Stimulated activated CD4-positive, alpha-beta T cell treated with anti-CD3 and anti-CD28 coated beads, Interleukin-15, amount 100 ng/mL, for 1 hour (primary cell): ENCODE measurements at places on chromosomes 13 and 19.

GRCh38 chr19:15635016-15635805 lies 5.5 kb upstream of the CYP4F3 start:
- no peak for DNase-seq

- no peak for DNase-seq
Observed at GRCh38 chr19:46618670-46619231, 6.1 kb downstream of the PTGIR start.

DNA sequence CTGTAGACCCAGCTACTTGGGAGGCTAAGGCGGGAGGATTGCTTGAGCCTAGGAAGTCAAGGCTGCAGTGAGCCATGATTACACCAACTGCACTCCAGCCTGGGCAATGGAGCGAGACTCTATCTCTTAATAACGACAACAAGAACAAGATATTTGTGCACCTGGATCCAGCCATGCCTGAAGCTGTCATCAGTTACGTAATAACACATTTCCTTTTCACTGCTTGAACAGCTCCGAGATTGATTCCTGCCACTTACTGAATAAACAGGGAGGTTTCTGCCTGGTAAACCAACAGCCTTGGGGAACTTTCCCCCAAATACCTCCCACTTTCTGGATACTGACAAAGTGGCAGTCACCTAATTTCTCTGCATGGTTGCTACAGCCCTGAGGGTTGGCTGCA lies 5.4 kb downstream of the KANK2 start:
- DNase-seq = no peak

GRCh38 chr19:6249296-6249695 lies 30.5 kb downstream of the MLLT1 start:
- no peak for DNase-seq

GRCh38 chr19:8302357-8302691 lies 5.8 kb downstream of the CD320 start:
- no peak for DNase-seq

GRCh38 chr19:54312436-54313377 lies at the start of gene LILRA5:
Gene LILRA5, minus strand, starts transcription at chr19:54313166. Its CDS starts 147 bp downstream, at chr19:54313019.
- no peak for DNase-seq

DNA sequence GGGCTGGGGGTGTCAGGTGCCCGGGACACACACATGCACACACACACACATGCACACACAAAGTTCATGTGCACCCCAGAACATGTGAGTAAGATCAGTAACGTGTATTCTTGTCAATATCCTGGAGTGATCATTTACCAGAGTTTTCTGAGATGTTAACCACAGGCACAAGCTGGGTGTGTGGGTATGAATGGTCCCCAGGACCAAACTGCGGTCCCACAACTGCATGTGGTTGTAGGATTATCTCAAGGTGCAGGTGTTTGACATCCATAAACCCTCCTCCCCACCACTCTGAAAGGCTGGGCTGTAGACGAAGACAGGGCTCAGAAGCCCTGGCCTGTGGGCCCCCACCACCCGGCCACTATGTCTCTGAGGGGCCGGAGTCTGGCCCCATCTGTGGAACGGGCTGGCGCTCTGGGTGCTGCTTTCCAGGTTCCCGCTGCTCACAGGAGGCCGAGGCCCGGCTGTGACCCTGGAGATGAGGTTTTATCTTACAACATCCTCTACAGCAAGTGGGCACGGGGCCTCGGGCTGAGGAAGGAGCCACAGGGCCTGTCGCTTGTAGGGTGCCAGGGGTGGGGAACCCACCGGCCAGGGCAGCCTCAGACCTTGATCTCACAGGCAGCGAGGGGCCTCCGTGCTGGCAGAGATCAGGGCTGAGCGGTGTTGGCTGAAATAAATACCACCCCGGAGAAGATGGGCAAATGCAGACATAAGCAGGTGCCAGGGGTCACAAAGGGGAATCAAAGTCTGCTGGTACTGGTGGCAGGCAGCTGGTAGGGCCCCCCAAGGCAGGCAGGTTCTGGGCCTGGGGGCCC lies 4.3 kb downstream of the F2RL3 start:
- no peak for DNase-seq

DNA sequence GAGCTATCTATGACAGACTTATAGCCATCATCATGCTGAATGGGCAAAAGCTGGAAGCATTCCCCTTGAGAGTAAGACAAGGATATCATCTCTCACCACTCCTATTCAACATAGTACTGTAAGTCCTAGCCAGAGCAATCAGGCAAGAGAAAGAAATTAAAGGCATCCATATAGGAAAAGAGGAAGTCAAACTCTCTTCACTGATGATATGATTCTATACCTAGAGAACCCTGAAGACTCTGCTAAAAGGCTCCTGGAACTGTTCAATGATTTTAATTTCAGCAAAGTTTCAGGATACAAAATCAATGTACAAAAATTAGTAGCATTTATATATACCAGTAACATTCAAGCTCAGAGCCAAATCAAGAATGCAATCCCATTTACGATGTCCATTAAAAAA lies 21.7 kb upstream of the C1QTNF9B start:
- no peak for DNase-seq

DNA sequence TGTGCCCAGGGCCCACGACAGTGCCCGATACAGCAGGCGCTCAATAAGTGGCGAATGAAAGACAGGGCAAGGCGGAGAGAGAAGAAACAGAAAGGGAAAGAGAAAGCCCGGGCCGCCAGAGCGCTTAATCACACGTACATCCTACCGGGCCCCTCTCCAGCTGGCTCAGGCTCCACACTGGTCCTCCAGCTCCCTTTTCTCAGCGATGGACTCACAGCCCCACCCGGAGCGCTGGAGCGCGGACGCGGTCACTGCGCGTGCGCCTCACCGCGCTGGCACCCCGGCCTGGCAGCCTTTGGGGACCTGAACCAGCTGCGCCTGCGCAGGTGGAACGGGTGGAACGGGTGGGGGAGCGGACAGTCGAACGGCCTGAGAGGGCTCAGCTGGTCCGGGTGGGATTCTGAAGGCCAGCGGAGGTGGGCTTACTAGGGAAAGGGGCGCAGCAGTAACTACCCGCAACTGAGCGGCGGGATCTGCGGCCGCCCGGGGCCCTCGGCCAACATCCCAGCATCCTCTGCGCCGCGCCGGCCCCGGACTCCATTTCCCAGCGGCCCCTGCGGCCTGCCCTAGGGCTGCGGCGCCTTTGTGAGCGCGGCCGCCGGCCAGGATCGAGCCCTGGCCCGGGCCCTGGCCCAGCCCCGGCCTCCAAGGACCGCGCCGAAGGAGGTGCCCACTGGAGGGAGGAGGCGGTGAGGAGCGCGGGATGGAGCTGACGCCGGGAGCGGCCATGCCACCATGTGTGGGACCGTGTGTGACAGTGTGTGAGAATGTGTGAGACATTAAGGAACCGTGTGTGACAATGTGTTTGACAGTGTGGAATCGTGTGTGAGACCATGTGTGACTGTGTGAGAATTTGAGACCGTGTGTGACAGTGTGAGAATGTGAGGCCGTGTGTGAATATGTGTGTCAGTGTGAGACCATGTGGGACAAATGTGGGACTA lies at the start of gene ZNF583:
TSS of gene ZNF583 (plus strand) at position 569 of the 941 bp plus-strand sequence. CDS start 2,783 bp downstream, outside the sequence.
- DNase-seq = peak; percentile 85

- no peak for DNase-seq
Observed at GRCh38 chr13:99371956-99372355, 64.8 kb upstream of the GPR183 start.

DNA sequence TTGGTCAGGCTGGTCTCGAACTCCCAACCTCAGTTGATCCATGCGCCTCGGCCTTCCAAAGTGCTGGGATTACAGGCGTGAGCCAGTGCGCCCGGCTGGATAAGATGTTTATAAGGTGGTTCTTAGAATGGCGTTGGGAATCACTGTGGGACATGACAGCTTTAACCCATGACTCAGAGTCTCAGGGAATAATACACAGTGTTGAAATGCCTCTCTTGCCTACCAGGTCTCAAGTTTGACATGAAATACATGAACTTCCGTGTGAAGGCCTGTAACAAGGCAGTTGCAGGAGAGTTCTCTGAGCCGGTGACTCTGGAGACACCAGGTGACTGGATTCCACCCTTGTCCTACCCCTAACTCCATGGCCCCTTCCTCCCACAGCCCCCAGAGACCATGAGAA lies 12.6 kb downstream of the FSD1 start:
- no peak for DNase-seq

DNA sequence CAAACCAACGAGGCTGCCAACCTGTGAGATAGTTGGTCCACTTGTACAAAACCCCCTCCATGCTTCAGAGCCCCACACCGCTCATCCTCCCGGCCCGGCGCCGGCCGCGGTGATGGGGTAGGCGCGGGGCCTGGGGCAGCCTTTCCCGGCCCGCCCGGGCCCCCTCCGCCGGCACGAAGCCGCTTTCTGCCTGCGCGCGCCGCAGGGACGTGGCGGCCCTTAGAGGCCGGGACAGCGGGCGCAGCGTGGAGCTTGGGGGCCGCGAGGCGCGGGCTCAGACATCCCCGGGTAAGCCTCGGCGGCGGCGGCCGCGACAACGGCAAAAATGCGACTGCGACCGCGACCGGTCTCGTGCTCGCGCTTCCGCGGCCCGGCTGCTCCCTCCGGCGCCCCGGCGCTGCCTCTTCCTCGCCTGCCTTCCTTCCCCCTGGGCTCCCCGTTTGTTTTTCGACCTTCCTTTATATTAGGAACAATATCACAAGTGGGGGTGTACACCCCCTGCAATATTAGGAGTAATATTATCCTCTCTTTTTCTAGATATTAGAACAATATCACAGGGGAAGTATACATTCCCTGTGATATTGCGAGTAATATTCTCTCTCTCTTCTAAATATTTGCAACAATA lies 53.9 kb upstream of the CEACAM21 start:
- DNase-seq = peak; percentile 15

DNA sequence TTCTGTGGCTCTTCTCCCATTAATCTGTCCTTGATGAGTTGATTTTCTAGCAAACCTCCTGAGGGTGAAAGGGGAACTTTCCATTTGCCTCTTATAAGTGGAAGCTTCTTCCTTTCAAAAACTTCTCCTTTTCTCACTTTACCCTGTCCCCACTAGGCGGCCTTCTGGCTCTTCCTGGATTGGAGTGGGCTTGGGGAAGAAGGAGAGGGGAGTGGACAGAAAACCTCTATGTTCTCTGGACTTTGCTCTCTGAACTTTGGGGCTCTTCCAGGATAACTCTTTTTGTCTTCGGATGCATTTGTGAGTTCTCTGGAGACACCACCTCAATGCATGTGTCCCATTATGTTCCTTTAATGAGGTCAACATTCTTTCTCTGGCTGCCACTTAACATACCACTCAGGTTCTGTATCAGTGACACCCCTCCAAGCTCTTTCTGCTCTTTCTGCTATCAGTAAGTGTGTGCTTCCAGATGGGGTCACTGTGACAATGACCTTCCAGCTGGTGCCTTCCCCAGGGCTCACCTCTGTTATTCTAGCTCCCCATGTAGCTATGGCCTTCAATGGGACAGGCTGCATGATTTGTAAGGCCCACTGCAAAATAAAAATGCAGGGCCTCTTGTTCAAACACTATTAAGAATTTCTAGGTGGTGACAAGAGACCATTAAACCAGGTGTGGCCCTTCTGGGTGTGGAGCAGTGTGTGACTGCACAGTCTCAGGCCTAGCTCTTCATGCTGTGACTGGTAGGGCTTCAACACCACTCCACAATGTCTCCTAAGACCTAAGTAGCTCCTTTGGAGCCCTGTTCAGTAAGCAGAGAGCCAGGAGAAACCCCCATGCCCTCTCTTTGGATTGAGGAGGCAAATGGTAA lies 389.2 kb downstream of the EFNB2 start:
- DNase-seq = no peak

GRCh38 chr13:79141082-79141481 lies 265.0 kb downstream of the RBM26 start:
- no peak for DNase-seq

- no peak for DNase-seq
Observed at GRCh38 chr13:22143671-22144070, 472.8 kb downstream of the FGF9 start.

DNA sequence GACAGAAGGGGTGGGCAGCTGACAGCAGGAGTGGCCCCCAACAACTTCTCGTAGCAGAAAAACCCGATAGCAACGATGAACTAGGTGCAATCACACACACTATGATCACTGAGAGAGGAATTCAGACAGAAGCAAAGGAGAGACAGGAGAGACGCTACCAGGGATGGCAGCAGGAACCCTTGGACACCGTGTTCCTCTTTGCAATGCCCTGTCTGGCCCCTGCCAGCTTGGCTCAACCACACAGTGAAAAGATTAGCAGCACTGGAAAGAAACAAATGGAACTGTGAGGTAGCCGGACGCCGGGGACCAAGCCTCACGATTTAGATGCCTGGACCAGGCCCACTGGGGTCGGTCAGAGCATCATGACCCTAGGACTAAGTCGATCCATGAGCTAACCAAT lies 23.6 kb downstream of the DCAF15 start:
- no peak for DNase-seq

GRCh38 chr19:35184267-35184666 lies 29.7 kb downstream of the FXYD5 start:
- DNase-seq = no peak

DNA sequence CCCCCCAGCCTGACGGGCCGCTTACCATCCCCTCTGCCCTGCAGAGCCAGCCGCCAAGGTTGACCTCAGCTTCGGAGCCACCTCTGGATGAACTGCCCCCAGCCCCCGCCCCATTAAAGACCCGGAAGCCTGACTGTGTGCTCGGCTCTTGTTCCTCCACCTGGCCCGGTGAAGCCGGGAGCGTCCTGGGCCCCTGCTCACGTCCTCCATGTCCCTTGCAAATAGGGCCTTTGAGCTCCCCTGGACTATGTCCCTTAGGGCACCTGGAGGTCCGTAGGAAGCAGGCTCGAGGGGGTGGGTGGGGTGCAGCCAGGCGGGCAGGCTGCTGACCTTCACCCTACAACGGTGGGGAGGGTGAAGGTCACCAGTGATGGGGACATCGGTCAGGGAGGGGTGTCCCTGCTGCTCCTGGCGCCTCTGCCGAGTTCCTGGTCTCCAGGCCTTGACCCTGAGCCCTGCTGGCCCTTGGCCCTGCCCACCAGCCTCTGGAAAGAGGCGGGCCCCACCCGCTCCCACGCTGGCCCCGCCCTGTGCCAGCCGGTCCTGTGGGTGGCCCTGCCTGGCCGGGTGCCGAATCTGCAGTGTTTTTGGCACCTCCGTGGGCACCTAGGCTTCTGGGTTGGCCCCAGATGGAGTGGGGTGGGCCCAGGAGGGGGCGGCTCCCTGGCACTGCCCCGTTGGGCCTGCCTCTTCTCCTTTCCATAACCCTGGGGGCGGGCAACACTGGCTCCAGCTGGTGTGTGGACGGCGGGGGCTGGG lies 3.3 kb downstream of the ATP5F1D start:
- no peak for DNase-seq

DNA sequence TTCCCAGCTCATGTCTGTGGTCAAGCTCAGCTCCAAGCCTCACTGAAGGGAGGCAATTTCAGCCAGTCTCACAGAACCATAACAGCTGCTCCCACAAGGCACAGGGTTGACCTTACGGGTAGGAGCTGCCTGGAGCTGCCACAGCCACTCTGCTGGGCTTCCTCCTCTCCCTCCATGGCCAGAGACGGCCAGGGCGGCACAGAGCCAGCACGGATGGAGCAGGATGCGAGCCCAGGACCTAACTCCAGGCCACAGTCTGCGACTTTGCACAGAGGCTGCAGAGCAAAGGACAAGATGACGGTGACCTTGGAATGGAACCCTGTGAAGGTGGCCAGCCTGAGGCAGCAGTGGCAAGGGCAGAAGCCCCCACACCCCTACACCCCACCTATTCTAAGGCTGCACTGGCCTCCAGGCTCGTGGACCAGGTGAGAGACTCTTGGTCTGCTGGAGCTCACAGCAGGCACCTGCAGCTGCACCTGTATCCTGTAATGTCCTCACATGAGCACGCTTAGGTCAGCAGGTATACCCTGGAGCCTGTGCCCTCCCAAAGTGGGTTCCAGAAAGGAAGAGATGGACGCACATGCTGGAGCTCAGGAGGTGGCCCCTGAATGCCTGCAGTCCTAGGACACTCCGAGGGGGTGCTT lies 29.6 kb downstream of the ADPRHL1 start:
- no peak for DNase-seq
